Breast epithelium (tissue), 4 donors: ENCODE measurements at places on chromosomes 1 and 21. TPM values are rescaled to one million over a fixed set of nuclear protein-coding genes. Genes with fewer than 3 reads are reported as not detected.

- no peak for DNase-seq
Measured at GRCh38 chr1:119372503-119373086, 4.0 kb downstream of the HAO2 start.

DNA sequence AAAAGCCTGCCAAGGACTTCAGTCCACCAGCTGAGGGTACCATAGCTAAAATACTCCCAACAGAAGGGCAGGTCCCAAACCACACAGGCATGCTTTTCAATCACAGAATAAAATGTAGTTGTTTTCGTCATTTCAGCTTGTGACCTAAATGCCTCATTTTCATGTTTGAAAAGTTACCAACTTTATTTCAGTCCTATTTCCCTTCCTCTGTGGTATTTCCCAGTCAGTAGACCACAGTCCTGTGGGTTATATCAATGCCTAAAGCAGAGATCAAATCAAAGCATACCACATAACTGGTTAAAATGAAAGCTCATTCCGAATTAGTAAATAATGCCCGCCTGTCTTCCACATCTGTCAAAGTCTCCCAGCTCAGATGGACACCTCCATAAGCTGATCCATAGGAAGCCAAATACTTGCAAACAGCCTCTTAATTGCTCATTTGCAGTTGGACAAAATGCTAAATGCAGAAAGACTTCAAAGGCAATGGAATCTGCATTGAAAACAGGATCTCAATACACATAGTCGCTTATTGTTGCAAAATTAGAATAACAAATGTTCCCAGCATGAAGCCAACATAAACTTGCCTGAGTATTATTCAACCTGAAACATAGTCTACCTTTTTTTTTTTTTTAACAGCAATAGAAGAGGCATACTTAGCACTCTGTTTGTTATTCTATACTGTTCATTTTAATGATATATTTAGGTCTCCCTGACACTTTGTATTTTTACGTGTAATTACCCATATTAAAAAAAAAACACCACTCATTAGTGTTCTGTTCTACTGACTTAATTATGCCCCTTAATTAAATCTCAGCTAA, 53.9 kb downstream of the NR5A2 start:
- DNase-seq: no peak

DNA sequence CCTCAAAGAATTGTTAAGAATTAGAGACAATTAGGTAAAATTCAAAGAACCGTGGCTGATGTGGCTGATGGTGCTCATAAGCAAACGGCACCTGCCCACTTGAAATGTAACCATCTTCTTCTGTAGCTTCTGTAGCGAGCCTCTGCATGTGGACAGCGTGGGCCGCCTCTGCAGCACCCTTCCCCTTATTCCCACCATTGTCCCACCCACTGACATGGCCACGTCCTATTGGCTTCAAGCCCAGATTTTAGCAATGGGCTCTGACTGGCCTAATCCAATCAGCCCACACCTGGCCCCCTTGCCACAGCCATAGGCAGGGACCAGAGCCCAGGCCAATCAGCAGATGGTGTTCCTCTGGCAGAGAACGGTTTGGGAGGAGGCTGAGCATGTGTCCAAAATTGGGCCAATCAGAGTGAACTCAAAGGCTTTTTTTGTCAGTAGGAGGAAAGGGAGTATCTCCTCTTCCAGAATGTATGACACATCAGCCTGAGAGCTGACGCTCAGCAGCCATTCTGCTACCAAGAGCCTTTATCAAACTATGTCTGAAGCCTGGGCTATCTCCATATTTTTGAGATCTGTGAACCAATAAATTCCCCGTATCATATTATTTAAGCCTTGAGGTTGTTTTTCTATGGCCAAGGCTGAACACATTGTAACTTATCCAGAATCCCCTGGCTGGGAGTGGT, 518.5 kb downstream of the SMYD3 start:
- DNase-seq: no peak

DNA sequence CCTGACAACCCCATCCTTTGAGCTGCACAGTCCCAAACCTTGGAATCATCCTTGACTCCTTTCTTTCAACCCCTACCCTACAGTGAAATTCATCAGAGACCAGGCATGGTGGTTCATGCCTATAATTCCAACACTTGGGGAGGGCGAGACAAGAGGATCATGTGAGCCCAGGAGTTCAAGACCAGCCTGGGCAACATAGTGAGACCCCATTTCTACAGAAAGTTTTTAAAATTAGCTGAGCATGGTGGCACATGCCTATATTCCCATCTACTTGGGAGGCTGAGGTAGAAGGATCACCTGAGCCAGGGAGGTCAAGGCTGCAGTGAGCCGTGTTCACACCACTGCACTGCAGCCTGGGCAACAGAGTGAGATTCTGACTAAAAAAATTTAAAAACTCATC, 34.5 kb downstream of the RERE start:
- DNase-seq: no peak

DNA sequence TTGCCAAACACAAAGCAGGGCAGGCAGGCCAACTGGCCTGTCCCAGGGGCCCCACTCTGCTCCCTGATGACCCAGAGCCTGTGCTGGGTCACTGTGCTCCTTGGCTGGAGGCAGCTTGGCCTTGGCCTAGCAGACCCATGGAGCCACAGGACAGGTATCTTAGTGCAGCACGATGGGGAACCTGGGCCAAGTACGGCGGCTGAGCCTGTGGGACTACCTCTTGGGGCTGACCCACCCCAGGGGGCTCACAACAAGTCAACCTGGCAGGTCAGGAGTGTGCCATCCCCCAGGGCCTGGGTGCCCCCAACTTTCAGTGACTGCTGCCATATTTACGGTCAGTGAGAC, 10.1 kb upstream of the FGR start:
- no peak for DNase-seq

GRCh38 chr1:229224308-229224707, 46.6 kb upstream of the RAB4A start:
- DNase-seq: no peak

- DNase-seq: no peak
Measured at GRCh38 chr1:203778146-203778545, 13.2 kb downstream of the LAX1 start.

- no peak for DNase-seq
Measured at GRCh38 chr1:109983380-109984189, 980 bp upstream of the AHCYL1 start.

GRCh38 chr1:44842486-44842861, 579 bp downstream of the PTCH2 start:
- no peak for DNase-seq

GRCh38 chr21:38804030-38804788, 1.5 kb upstream of the ETS2 start:
- no peak for DNase-seq

- no peak for DNase-seq
Measured at GRCh38 chr1:47002211-47002610, 21.3 kb upstream of the CYP4X1 start.

DNA sequence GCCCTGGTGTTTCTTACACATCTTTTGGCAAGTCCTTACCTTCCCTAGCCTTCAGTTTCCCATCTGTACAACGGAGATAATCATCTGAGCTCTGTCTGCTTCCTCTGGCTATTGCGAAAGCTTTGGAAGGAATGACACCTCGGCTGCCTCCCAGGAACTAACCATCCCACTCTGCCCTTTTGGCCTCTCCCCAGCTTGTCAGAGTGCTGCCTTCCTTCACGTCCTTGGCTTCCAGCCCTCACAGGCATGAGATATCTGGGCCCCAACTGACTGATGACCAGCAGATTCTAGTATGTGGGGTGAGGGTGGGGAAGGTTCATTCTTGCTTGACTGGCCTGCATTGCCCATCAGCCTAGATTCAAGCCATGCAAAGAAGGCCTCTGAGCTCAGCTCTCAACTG, 253.1 kb upstream of the FGGY start:
- DNase-seq: peak; percentile 54

ITLN1 gene
- 0.96 TPM for total RNA-seq

FCRL6 gene
- 2.8 TPM for total RNA-seq

MRPL55 gene
- 76.4 TPM for total RNA-seq

CAPN2 gene
- 164 TPM for total RNA-seq

GBP5 gene
- 1.8 TPM for total RNA-seq
